GM12892 (cell line): ENCODE measurements at places on chromosomes 12 and 14.

- DNase-seq: no peak
These were observed 285.8 kb downstream of the NUAK1 start for GRCh38 chr12:105852951-105853350.

DNA sequence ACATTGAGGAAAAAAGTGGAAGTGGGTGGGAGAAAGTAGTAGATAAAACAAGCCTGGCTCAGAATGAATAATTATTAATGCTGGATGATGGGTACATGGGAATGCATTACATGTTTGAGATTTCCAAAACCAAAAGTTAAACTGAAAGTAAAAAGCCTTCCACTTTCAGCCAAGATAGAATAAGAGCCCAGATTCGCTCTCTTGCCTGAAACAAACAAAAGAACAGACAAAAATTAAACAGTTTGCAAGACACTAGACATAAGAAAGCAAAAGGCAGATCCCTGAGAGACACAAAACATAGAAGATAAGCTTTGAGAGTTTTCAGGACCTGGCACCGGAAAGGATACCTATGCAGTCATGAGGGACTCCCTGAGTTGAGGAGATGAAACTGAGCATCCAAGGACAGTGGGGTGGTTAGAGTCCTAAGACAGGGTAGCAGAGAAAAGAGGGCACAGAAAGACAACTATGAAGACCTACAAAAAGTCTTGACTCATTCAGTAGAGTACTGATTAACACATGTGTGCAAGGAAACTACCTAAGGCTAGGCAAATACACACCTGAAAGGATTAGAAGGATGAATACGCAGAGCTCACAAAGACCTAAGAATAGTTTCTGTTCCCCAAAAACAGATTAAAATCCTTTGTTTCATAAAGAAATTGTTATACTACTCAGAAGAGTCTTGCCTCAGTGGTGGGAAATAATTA, 54.1 kb downstream of the CEP83 start:
- DNase-seq: no peak

GRCh38 chr14:63676615-63677014, 34.9 kb upstream of the WDR89 start:
- no peak for DNase-seq

DNA sequence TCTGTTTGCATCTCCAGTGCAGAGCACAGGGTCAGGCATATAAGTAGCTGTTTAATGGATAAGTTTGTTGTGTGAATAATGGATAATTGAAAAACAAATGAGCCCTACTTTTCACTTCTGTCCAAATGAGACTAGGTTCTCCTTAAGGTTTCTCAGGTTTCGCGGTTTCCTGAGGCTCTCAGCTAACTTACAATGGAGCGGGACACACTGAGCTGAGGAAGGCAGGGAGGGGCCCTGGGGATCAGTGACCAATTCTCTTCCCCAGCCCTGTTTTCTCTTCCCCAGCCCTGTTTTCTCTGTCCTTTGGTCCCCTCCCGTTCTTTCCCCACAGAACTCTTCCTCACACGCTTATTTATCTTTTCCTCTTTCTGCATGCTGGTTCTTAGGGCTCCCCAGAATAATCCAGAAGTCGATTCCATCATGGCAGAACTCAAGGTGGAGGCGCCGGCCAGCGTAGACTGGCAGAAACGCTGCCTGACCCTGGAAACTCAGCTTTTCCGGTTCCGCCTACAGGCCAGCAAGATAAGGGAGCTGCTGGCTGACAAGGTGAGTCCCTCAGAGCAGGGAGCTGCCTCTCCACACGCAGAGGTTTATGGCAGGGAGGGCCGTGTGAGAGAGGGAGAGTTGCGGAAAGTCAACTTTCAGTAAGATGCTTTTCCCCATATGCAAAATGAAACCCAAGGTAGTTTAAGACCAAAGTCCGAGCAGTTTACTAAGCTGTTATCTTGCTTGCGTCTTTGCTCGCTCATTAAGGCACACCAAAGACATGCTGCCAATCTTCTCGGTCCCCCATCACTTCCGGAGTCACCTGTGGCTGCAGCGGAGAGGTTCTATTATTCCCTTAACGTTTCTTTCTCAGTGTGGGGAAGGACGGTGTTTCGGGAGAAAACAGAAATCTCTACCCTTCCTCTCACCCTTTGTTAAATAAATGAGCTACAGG, 8.6 kb downstream of the PLEKHH1 start:
- DNase-seq: no peak

GRCh38 chr14:100012478-100013327, 52.5 kb upstream of the EVL start:
- DNase-seq: no peak

DNA sequence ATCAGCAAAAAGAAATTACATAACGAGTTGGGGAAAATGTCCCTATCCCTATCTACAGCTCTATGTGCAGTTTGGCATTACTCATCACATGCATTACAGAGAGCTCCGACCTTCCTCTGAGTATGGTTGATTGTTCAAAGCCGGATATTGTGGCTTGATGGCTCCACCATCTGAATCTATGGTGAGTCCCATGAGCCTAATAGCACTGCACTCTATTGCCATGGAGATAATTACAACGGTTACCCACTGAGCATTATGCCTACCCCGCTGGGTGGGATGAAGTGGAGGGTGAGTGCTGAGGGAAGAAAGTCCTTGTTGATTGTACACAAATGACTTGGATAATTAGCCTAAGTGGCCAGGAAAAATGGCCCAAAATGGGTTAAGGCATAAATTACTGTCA, 800.5 kb downstream of the NRXN3 start:
- DNase-seq: no peak

DNA sequence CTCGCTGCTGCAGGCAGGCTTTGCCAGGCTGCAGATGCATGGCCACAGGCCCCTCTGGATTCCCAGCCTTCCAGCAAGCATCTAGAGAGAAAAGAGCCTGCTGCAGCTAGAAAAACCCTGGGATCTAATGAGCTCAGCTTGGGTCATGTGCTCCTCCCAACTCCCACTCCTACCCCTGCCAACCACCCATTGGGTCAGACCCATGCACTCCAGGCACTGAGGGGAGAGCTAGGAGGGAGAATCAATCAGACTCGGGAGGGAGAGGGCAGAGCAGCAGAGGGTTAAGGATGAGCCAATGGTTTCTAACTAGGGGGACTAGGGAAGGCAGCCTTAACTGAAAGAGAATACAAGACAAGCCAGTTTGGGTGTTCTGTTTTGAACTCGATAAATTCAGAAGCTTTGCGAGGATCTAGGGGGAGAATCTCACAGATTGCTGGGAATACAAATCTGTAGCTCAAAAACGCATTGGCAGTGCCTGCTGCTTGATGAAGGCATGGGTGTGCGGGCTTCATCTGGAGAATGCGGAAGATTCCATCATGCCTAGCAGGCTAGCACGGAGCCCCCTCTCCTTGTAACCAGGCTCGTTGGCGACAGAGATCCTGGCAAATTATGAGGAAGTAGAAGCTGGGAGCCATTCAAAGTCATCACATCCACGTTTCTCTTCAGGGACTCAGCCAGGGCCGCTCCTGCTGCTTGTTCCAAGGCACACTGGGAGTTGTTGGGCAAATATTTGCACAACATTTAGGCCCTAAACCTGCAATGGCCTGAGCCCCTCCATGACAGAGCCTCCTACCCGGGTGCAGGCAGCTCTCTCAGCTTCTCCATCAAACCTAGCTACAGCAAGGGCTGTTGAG, 56.4 kb downstream of the VCPKMT start:
- DNase-seq: no peak

DNA sequence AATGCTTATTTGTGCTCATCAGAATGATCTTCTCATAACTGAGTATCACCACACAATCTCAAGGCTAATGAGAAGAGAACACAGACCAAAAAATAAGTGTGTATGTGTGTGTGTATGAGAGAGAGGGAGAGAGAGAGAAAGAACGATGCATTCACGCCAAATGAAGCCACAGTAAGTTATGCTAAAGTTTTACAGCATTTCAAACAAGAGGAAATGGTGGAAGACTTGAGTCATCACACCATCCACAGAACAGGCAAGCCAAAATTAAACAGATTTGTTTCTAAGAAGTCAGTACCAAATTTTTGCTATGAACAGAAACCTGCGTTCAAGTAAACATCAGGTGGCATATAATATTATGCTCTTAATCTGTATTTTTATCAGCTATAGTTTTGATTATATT, 141.2 kb downstream of the MED13L start:
- no peak for DNase-seq
